ENCODE measurements at places on chromosomes 12 and 14.

GRCh38 chr12:32522331-32523221 is 123.2 kb downstream of the FGD4 start:
- DNase-seq: no peak

- no peak for DNase-seq
These were observed 323.4 kb downstream of the ACSS3 start for GRCh38 chr12:81401241-81401640.

- DNase-seq: no peak
These were observed 40.5 kb downstream of the RESF1 start for GRCh38 chr12:31999692-32000091.

- DNase-seq: no peak
These were observed at the start of gene WIF1 for GRCh38 chr12:65121049-65121955. TSS of gene WIF1 (minus strand) at chr12:65121305. CDS start at chr12:65121191, 114 bp downstream.

DNA sequence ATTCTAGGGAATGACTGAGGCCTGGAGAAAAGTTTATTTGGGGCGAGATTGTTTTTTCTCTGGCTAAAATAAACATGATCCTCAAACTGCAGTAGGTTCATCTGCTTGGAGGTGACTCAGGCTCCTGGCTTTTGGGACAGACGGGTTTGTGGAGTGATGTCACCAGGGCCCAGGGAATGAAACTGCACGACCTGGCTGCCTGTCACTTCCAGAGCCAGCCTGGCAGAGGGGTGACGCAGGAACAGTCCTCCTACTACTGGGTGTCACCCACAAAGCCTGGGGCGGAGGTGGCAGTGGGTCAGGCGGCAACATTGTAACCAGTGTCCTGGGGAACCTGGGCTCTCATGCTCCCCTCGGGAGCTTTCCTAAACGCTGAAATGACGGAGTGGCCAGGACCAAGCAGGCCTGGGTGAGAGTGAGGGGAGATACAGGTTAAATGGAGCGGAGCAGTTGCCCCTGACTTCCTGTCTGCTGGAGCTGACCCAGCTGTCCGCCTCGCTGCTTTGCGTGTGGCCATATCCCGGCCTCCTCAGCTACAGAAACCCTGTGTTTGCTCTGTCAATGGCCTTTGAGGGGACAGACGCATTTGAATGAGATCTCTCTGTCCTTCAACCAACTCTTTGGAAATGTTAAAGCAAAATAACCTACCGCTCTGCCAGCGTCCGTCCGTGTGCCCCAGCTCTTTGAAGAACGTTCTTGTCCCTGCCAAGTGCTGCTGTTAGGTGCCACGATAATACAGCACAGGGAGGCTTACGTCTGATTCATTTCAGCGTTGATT is 6.5 kb downstream of the HIP1R start:
- peak; percentile 41 for DNase-seq

DNA sequence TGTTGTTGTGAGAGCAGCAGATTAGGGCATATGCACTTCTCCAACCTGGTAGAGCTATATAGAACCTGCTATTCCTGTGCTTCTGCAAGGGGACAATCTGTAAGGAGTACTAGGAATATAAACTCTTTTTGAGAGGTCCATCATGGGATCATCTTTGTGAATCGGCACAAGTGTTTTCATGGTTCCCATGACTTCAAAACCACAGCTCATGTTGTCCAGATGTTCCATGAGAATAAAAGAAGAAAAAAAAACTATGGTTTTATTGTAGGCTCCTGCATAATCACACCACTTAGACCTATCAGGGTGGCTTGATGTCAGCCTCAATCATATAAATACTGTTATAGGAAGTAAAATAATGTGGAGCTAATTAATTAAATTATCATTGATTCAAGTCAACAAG is 311.4 kb upstream of the ATP2B1 start:
- no peak for DNase-seq

GRCh38 chr14:70082394-70082793 is 106.4 kb downstream of the SLC8A3 start:
- no peak for DNase-seq
